Activated CD4-positive, alpha-beta T cell treated with anti-CD3 and anti-CD28 coated beads for 1 hour (primary cell): ENCODE measurements at places on chromosomes 5 and 9.

GRCh38 chr5:62547945-62548630 is 30.5 kb upstream of the LRRC70 start:
- DNase-seq: no peak

DNA sequence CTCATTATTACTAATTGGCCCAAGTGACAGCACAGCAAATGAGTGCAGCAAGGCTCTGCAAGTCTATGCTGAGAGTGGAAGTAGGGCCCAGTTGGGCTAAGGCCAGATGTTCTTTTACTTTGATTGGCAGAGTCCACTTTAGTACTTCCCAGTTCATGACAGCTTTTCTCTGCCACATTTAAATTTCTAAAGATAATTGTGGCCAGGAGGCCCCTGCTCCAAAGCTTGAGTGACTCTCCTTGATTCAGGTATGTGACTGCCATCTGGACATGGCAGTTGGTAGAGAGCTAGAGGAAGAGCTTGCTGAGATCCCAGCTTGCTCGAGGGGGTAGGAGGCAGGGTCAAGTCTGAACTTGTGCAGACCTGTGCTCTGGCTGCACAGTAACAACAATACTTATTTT is 154.1 kb downstream of the CARTPT start:
- DNase-seq: no peak

DNA sequence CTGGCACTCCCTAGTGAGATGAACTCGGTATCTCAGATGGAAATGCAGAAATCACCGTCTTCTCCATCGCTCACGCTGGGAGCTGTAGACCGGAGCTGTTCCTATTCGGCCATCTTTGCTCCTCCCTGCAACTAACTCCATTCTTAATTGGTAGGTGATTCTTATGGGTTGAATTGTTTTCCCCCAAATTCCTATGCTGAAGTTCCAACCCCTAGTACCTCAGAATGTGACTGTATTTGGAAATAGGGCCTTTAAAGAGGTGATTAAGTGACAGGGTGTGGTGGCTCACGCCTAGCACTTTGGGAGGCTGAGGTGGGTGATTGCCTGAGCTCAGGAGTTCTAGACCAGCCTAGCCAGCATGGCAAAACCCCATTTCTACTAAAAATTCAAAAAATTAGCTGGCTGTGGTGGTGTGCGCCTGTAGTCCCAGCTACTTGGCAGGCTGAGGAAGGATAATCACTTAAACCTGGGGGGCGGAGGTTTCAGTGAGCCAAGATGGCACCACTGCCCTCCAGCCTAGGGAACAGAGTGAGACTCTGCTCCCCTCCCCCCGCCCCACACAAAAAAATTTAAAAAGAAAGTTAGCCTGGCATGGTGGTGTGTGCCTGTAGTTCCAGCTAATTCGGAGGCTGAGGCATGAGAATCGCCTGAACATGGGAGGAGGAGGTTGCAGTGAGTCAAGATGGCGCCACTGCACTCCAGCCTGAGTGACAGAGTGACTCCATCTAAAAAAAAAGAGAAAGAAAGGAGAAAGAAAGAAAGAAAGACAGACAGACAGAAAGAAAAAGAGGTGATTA is 25.2 kb upstream of the FOCAD start:
- DNase-seq: no peak

GRCh38 chr9:37618817-37619216 is 26.4 kb upstream of the TOMM5 start:
- no peak for DNase-seq

GRCh38 chr9:19665146-19665863 is 123.5 kb downstream of the SLC24A2 start:
- DNase-seq: no peak

DNA sequence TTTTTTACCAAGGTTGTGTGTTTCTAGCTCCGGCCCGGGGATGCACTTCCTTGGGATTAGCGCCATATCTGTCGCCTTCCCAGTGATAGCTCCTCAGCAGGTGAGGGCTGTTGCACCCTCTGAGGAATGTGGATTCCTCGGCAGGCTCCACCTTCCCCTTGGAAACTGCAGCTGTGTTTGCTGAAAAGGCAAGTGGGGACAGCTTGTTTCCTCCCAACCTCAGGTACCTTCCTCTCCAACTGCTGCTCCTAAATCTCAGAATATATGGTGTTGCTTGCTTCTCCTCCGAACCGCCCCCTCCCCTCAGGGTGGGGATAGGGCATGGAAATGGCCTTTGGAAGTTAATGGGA is 1.3 kb downstream of the SLC1A1 start:
- DNase-seq: no peak

DNA sequence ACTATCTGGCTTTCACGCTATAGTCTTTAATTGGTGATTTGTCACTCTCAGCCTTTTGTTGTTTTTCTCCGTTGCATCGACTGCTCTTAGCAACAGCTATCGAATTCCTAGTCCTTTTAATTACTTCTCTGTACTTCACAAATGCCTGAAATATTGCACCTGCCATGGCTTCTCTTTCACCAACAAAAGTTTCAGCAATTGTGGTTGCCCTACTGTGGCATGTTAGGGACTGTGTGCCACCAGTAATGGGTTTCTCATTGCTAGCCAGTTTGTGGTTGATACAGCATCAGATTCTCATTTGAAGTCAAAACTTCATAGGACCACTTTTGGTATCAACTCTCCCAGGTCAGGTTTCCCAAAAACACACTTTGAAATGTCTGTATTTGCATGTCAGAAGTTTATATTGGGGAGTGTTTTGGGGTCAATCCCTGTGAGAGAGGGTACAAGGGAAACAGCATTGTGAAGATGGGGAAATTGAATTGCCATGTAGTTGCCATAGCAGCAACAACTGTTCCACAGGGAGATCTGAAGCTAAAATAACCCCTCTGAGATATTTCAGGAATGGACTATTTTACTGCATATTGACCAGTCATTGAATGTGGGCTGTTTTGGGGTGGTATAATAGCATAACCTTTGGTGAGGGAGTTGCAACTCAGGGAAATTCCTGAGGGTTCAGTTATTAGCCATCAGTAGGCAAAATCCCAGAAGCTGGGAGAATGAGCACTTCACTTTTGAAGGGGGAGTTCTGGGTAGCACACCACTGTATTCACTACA is 99.2 kb downstream of the WDR70 start:
- DNase-seq: no peak

- DNase-seq: no peak
Measured at GRCh38 chr5:135223891-135224625, 175.0 kb downstream of the MACROH2A1 start.

- DNase-seq: no peak
Measured at GRCh38 chr5:43780586-43780985, 177.6 kb downstream of the NNT start.

GRCh38 chr5:39624268-39624886 is 199.6 kb upstream of the DAB2 start:
- no peak for DNase-seq

DNA sequence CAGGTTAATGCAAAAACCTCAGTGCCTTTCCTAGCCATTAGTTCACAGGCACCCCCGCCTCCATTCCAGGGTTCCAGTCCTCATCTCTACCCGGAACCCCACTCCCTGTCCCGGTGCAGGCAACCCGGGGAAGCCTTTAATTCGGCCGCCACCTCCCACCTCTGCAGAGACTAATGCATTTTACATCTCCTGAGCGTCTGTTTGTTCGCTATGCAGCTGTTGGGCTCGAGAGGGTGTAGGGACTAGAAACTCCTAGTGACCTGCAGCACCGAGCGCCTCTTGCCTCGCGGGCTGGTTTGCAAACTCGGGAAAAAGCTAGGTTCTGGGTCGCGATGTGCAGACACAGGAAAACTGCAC is 3.6 kb downstream of the GDNF start:
- no peak for DNase-seq

GRCh38 chr9:7542126-7542525 is 257.5 kb downstream of the DMAC1 start:
- DNase-seq: no peak

GRCh38 chr5:17190242-17190778 is 27.1 kb upstream of the BASP1 start:
- DNase-seq: no peak

DNA sequence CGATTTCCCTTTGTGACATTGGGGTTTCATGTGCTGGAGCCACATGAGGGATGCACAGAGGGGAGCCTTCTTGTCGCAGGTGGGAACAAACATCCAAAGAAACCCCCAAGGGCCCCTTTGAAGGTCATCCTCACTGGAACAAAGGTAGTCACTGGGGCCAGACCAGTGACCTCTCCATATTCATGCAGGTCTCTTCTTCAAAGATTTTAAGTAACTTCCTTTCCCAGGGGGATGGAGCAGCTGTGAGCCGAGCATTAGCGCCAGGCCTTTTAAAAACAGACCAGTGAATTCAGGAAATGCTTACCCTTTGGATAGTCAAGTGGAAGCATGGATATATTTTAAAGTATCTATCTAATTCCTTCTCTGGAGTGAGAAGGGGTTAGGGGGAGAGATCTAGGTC is 33.0 kb downstream of the DAPK1 start:
- DNase-seq: no peak

DNA sequence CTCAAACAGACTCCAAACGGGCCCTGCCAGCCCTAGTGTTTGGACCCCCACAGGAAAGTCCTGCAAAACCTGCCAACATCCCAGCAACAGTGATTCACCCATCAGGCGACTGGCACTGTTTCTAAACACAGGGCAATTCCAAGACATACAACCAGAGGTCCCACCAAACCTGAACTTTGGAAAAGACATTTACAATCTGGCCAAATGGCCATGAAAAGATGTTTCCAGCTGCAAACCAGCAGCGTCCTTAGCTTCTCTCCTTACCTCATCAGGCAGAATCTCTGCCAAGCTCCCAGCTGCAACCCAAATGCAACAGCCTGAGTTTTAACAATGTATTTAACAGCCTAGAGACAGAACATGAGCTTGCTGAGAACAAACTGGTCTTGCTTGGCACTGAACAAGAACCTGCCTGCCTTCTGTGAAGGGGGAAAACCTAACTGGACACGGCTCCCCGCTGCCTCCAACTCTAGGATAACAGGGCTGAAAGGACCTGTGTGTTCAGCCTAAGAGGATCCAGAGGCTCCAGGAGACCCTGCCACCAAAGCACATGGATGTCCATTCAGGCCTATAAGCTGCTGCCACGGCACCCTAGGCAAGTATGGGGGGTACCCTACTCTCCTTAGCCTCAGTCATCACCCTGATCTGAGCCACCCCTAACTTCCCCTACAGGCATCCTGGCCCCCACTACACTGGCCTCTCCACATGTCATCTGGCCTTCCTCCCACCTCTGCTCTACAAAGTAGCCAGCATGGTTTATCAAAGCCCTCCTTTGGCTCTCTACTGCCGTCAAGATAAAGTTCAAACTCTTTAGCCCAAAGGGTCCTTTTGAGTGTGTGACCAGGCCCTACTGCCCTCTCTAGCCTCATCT is 5.6 kb downstream of the P4HA2 start:
- no peak for DNase-seq

- DNase-seq: no peak
Measured at GRCh38 chr9:86257391-86257790, 2.1 kb downstream of the C9orf153 start.

DNA sequence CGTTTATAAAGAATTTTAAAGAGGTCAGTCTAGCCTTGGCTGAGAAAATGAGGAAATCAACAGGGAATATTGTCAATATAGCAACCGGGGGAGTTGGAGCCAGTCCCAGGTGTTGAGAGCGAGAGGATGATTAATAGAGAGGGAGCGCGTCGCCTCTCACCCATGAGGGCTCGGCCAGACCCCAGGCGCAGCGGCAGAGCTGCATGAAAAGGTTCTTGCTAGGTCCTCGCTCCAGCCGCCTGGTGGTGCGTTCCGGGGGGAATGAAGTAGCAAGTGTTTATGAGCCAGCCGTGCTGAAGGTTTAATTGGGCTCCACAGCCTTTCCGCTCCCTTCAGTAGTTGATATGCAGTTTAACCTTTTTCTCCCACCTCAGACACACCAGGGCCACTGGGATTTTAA is 167.3 kb upstream of the IRX1 start:
- no peak for DNase-seq

GRCh38 chr5:36820900-36821299 is 55.7 kb upstream of the NIPBL start:
- no peak for DNase-seq

GRCh38 chr5:104859437-104859836 is 1296.8 kb upstream of the NUDT12 start:
- no peak for DNase-seq

DNA sequence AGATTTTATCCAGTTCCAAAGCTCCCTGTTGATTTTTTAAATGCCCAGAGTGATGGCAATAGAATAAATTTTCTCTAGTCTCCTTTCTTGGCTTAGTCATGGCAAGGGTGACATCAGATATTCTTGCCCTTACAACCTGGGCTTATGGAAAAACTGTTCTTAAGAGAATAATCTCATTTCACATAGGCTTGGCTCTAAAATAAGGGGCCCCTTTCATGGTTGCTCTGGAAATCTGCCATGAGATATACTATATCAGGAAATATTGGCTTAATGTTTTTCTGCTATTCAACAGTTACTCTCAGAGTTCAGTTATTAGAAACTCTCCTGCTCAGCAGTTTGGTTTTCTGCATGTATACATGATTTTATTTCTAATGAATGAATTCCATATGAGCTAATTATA is 7.8 kb downstream of the HMHB1 start:
- no peak for DNase-seq
